ENCODE measurements at places on chromosomes 7 and 10.
A peak's percentile ranks its signal among the peaks of the same experiment; 100 is the strongest.

DNA sequence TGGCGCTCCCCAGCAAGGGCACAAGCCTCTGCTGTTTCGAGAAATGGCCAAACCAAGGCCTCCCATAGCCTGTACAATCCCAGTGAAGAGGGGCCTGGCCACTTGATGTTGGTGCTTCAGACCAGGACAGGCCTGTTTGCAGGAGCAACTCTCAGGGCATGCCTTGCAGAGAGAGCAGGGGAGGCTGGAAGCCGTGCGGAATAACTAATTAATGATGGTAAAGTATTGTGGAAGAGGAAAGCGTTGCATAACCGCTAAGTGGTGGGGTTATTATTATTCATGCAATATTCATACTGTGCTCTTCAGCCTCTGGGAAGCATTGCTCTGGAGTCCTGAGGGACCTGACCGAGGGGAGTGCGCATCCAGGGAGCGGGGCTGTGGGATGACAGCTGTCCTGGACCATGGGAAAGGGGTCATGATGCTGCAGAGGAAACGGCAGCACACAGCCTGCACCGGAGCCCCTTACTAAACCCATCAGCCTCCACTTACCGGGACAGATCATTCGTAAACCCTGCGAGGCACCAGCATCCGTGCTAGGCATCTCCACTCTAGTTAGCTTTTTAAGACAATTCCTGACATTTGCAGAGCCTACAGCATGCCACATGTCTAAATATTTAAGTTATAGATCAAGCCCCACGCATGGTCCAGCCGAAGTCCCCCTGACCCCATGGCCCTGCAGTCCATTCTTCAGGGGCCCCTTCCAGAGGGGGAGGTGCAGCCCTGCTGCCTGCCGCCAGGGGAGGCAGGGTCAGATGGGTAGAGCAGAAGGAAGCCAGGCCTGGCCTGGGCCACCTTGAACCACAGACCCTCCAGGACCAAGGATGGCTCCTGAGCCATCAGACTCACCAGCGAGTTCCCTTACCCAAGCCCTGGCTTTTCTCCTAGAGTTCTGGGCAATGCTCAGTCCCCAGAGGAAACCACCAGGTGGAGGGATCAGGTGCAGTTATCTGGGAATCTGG lies 11.6 kb downstream of the TMEM273 start:
- DNase-seq = peak; percentile 40

GRCh38 chr10:8956400-8956799 lies 901.9 kb downstream of the GATA3 start:
- DNase-seq = no peak

- DNase-seq = no peak
Observed at GRCh38 chr10:971613-972012, 16.6 kb upstream of the GTPBP4 start.

- DNase-seq = no peak
Observed at GRCh38 chr7:140448781-140449480, 30.4 kb downstream of the MKRN1 start.

DNA sequence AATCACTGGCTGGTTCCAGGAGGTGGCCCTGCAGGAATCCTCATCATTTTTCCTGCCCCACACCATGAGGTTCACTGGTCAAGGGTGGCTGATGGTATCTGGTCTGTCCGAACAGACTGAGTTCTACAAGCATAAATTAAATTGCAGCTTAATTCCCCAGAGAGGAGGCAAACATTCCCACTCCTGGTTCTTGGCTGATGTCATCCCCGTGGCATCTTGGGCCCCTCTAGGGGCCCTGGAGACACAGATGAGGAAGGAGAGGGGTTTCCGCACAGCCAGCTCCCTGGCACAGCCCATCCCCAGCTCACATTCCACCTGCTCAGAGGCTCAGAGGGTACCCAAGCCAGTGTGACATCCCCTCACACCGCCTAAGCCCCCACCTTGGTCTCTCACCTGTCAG lies 5.3 kb upstream of the KLRG2 start:
- DNase-seq = no peak

DNA sequence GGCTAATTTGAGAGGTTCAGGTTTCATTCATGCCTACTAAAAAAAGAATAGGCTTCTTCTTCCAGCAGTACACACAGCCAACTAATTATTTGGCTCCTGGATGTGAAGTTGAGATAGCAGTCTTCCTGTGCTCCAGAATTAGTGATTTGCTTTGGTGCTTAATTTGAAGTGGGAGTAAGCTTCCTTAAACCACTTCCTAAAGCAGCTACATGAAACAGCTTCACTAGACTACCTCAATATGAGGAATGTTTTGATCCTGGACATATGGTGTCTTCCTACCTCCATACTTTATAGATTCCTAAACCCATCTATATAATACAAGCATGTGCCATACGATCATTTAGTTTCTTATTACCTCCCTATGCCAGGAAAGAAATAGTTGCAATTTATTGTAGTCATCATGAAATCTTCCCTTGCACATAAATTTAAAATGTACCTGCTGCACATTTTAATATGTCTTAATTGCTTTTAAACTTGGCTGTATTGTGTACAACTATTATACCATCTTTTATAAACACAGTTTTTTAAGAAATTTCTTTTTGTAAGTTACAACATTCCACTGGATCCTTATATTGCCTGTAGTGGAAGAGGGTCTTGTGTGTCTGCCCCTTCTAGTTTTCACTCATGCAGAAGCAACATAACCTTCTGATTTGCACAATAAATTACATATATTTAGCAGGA lies 8.6 kb downstream of the VIM start:
- DNase-seq = no peak

DNA sequence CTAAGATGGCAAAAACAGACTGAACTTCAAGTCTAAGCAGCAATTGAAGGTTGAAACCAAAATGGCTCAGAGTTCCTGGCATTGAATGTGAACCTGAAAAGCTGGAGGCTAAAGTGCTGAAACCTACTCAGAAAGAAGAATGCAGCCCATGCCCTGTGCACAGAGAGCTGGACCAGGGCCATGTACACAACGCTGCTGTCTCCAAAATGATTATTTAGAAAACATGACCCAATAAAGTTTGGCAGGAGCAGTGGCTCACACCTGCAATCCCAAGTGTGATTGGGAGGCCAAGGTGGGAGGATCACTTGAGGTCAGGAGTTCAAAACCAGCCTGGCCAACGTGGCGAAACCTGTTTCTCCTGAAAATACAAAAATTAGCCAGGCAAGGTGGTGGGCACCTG lies 158.9 kb downstream of the AKR1D1 start:
- DNase-seq = no peak

DNA sequence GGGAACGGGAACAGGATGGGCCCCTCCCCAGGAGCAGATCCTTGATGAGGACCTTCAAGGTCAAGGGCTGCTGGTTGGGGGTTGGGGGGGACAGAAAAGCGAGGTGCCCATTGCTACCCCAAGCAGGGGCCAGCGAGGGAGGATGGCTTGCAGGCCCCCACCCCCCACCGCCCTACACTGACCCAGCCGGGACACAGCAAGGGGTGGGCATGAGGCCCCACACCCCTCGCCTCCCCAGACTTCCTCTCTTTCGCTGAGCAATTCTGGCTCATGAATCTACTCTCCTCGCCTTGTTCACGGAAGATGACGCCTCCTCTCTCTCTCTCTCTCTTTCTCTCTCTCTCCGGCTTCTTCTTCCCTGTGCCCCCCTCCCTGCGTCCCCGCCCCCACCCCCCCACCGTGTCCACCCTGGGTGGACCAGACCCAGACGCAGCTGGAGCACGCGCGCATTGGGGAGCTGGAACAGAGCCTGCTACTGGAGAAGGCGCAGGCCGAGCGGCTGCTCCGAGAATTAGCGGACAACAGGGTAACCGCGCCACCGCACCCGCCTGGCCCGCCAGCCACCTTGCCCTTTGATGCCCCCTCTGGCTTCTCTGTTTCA lies 81.1 kb upstream of the GTF2IRD1 start:
- no peak for DNase-seq

DNA sequence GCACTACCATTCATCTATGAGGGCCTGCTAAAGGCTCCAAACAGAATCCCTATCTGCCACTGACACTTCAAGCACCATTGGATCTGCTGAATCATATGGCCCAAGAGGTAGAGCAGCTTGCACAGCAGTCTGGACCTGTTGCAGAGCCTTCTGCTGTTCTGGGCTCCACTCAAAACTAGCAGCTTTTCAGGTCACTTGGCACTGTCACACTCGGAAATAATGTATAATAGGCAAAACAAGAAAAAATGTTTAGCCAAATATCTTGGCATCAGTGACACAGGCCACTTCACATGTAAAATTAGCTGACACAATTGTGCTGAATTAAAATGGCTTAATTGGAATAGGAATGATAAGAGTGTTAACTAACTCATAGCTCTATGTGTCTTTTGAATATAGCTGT lies 1182.9 kb upstream of the LRRTM3 start:
- no peak for DNase-seq

DNA sequence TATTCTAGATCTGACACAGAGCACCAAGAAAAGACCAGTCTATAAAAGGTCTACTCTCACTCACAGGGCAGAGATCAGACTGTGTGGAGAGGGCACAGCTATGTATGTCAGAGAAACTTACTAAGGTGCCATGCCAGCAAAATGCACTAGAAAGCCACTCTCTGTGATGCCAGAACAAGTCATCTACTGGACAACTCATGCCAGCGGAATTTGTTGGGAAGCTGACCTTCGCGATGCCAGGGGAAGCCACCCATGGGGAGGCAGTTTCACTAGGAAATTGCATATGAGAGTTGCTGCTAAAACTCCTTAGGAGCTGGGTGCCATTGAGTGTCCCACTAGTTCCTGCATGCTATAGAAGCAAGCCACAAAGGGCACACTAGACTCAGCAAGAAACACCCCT lies 58.5 kb downstream of the MICU1 start:
- no peak for DNase-seq

- DNase-seq = no peak
Observed at GRCh38 chr10:45593938-45594275, 78.7 kb downstream of the ZFAND4 start.

DNA sequence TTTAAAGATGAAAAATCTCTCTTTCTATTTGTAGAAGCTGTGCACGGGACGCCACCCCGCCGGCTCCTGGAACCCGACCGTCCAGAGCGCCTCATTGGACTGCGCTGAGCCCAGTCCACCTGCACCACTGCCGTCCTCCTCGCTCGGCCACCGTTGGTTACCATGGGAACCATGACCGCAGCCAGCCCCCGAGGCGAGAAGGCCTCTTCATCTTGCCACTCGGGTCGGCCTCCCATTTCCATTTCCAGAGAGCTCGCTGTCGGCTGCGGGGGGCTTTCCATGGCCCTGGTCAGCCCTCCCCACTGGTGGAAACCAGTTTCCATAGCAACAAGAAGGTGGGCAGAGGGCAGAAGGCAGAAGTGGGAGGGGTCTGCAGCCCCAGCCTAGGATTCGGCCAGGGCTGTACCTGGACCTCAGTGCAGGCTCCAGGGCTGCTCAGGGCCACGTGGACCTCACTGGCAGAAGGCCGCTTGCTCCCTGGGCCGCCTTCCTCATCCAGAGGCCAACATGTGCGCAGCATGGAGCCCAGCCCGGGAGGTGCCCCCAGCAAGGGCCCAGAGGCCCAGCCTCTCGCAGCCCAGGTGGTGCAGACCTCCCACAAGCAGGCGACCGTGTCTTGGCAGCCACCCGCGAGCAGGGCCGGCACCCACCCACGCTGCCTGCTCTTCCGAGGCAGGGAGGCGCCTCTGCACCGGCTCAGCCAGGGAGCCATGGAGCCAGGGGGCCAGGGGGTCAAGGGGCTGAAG lies 283.5 kb upstream of the PPP2R2D start:
- DNase-seq = no peak

Measured in type B pancreatic cell (in vitro differentiated cells).